ENCODE measurements at places on chromosomes 2 and 18.
A peak's percentile ranks its signal among the peaks of the same experiment; 100 is the strongest.

GRCh38 chr18:7336623-7337022 lies 105.7 kb downstream of the LRRC30 start:
- no peaks in the 10 kb centered on the region for H3K27me3 ChIP-seq
- DNase-seq = no peak
- no peak overlapping the region for H3K27ac ChIP-seq
- no peaks in the 10 kb centered on the region for H3K4me1 ChIP-seq
- H3K4me3 ChIP-seq = no peak overlapping the region

- H3K4me3 ChIP-seq = no peak overlapping the region
- DNase-seq = peak; percentile 58
- H3K36me3 ChIP-seq = no peaks in the 10 kb centered on the region
- no peaks in the 10 kb centered on the region for H3K27me3 ChIP-seq
Observed at GRCh38 chr18:48989304-48990303, 38.8 kb upstream of the SMAD7 start.

- H3K27ac ChIP-seq = no peak overlapping the region
- DNase-seq = no peak
- no peaks in the 10 kb centered on the region for H3K36me3 ChIP-seq
- H3K4me3 ChIP-seq = no peak overlapping the region
Observed at GRCh38 chr2:182281276-182281675, 145.6 kb downstream of the PDE1A start.

- no peaks in the 10 kb centered on the region for H3K27me3 ChIP-seq
- no peaks in the 10 kb centered on the region for H3K4me1 ChIP-seq
Observed at GRCh38 chr2:176490061-176490861, 221.0 kb downstream of the MTX2 start.

GRCh38 chr2:219541611-219542180 lies 1.9 kb downstream of the CHPF start:
- peaks cover 3% of the 10 kb centered on the region for H3K36me3 ChIP-seq
- no peaks in the 10 kb centered on the region for H3K27me3 ChIP-seq
- H3K4me1 ChIP-seq = peaks cover 54% of the 10 kb centered on the region
- peak; percentile 85 for DNase-seq
- no peak overlapping the region for H3K4me3 ChIP-seq

GRCh38 chr18:73923866-73924265 lies 223.8 kb downstream of the FBXO15 start:
- H3K27ac ChIP-seq = no peak overlapping the region
- H3K36me3 ChIP-seq = no peaks in the 10 kb centered on the region
- H3K4me3 ChIP-seq = no peak overlapping the region
- DNase-seq = no peak
- no peaks in the 10 kb centered on the region for H3K4me1 ChIP-seq
- no peaks in the 10 kb centered on the region for H3K27me3 ChIP-seq

DNA sequence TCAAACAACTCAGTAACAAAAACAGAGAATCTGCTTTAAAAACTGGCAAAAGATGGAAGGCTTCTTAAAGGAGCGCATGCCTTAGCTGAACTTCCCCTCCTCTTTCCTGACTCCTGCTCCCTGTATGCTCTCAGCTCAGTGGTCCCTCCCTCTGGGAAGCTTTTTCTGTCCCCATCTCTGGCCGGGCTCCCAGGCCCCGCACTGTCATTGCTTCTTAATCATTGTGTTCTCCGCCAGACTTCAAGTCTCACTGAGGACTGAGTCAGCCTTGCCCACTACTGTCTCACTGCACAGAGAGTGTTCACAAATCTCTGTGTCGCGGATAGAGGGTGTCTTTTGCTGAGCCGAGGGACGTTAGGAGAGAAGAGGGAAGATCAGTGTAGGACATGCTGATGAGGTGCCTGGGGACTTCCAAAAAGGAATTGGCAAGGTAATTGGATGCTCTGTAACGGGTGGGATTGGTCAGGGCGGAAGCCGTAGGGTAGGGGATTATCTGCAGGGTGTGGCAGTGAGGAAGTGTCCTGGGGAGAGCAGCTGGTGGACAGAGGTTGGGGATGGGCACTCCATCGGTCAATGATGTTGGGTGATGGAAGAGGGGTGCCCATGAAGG lies 16.2 kb downstream of the TOGARAM2 start:
- no peak overlapping the region for H3K4me3 ChIP-seq
- no peaks in the 10 kb centered on the region for H3K27me3 ChIP-seq
- DNase-seq = peak; percentile 61
- H3K27ac ChIP-seq = no peak overlapping the region
